Aorta (tissue), 5 donors: ENCODE measurements at places on chromosomes 5 and 9. TPM values are rescaled to one million over a fixed set of nuclear protein-coding genes. Genes with fewer than 3 reads are reported as not detected.
A peak's percentile ranks its signal among the peaks of the same experiment; 100 is the strongest.

- H3K4me3 ChIP-seq: no peak overlapping the region
- no peaks in the 10 kb centered on the region for H3K4me1 ChIP-seq
- DNase-seq: no peak
- peak overlapping the region; percentile 8 for H3K27ac ChIP-seq
- no peaks in the 10 kb centered on the region for H3K36me3 ChIP-seq
- no peaks in the 10 kb centered on the region for H3K27me3 ChIP-seq
These were observed 12.8 kb upstream of the NDFIP1 start for GRCh38 chr5:142095651-142096330.

- DNase-seq: peak; percentile 65
- no peaks in the 10 kb centered on the region for H3K27me3 ChIP-seq
- H3K4me1 ChIP-seq: no peaks in the 10 kb centered on the region
- H3K27ac ChIP-seq: no peak overlapping the region
- no peak overlapping the region for H3K4me3 ChIP-seq
- no peaks in the 10 kb centered on the region for H3K36me3 ChIP-seq
These were observed 30.5 kb downstream of the ADAMTS2 start for GRCh38 chr5:179314606-179315355.

DNA sequence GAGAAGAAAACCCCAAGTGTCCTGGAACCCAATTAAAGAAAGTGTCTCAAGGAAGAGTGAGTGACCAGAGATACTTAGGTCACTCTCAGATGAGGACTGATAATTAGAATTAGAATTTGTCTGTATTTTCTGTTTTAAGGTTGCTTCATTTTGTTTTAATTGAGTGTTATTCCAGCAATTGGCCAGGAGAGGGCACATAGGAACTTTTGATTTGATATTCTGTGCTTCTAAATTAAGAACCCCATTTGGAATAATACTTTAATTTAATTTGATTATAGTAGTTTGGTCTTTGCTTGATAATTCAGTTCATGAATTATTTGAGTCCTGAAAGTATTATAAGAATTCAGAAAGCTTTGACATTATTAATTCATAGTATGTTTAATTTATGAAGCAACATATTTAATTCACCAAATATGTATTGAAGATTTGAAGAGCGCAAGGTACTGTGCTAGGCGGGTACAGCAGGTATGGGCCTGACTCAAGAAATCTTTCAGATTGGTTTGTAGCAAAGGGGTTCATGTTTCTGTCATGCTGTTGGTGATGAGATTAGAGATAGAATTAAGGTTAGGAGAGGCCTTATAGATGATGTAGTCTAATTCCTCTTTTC is 4.9 kb downstream of the MRPL22 start:
- H3K27me3 ChIP-seq: no peaks in the 10 kb centered on the region
- H3K27ac ChIP-seq: no peak overlapping the region
- H3K4me1 ChIP-seq: no peaks in the 10 kb centered on the region

- no peaks in the 10 kb centered on the region for H3K4me1 ChIP-seq
- DNase-seq: no peak
- H3K27me3 ChIP-seq: no peaks in the 10 kb centered on the region
These were observed 56.0 kb upstream of the FAM174A start for GRCh38 chr5:100479079-100479688.

DNA sequence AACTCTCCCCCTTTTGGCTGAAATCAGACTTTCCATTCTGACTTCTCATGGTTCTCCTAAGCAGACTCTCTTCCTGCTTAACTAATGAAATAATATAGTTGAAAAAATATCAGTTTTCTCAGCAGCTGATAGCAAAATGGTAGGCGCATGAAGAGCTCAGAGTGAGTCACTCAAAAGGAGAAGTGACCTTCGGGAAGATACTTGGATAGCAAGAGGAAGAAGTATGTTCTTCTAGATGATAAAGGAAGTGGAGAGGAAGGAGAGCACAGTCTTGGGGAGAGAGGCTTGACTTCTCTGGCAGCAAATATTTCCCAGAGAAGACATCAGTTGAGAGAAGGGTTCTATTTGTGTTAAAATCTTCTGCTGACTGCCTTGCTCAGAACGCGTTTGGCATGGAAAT is 101.5 kb downstream of the TAF11L14 start:
- H3K4me1 ChIP-seq: no peaks in the 10 kb centered on the region
- no peaks in the 10 kb centered on the region for H3K27me3 ChIP-seq
- DNase-seq: no peak
- no peak overlapping the region for H3K4me3 ChIP-seq
- no peak overlapping the region for H3K27ac ChIP-seq

DNA sequence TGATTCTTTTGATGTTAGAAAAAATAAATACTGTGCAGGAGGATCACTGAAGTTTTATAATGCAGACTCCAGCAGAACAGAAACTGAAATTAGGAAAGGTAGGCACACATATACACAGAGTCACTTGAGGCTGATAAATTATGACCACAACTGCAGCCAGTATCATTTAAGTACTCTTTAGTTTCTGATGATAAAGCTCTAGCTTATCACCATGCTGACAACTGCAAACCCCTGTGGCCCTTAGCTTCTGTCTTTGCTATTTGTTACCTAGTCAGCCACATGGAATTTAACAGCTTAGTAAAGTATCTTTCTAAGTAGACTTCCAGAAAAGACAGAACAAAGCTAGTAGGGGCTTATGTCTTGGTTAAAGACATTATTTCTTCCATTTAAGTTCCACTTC is 734.8 kb upstream of the CDH6 start:
- H3K27ac ChIP-seq: no peak overlapping the region
- DNase-seq: no peak
- H3K27me3 ChIP-seq: no peaks in the 10 kb centered on the region
- no peaks in the 10 kb centered on the region for H3K36me3 ChIP-seq
- H3K4me3 ChIP-seq: no peak overlapping the region
- H3K4me1 ChIP-seq: no peaks in the 10 kb centered on the region

DNA sequence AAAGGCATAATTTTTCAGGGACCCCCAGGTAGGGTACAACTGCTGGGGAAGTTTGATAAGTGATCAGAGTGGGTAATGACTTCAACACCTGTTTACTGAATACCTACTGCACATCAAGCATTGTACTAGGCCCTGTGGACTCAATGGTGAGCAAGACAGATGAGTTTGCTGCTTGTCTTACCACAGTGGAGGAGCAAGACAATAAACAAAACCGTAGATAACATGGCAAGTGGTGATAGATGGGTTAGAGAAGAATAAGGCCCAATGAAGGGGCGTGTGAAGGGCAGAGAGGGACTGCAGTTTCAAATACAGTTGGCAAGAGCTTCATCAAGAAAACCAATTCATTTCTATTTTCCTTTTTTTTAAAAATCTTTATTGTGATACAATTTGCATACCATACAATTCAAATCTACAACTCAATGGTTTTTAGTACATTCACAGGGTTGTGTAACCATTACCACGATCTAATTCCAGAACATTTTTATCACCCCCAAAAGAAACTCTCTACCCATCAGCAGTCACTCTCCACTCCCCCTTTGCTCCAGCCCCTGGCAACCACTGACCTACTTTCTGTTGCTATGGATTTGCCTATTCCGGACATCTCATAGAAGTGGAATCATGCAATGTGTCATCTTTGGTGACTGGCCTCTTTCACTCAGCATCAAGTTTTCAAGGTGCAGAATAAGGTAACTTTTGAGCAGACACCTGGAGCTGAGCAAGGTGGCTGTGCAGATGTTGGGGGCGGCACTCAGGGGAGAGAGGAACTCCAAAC is 31.9 kb upstream of the HAND1 start:
- no peak overlapping the region for H3K4me3 ChIP-seq
- H3K27me3 ChIP-seq: no peaks in the 10 kb centered on the region
- H3K4me1 ChIP-seq: no peaks in the 10 kb centered on the region
- no peak overlapping the region for H3K27ac ChIP-seq
- no peak for DNase-seq
- H3K36me3 ChIP-seq: no peaks in the 10 kb centered on the region

- peaks cover 4% of the 10 kb centered on the region for H3K4me1 ChIP-seq
- DNase-seq: no peak
- no peaks in the 10 kb centered on the region for H3K36me3 ChIP-seq
- no peak overlapping the region for H3K4me3 ChIP-seq
These were observed 281.3 kb downstream of the ARHGAP26 start for GRCh38 chr5:143051244-143052058.

GRCh38 chr5:180811623-180812124 is 9.1 kb upstream of the MGAT1 start:
- H3K27me3 ChIP-seq: no peaks in the 10 kb centered on the region
- peaks cover 5% of the 10 kb centered on the region for H3K4me1 ChIP-seq
- H3K36me3 ChIP-seq: no peaks in the 10 kb centered on the region

GRCh38 chr9:116904165-116904564 is 217.1 kb downstream of the TRIM32 start:
- H3K4me3 ChIP-seq: no peak overlapping the region
- DNase-seq: no peak
- H3K4me1 ChIP-seq: no peaks in the 10 kb centered on the region
- H3K27ac ChIP-seq: no peak overlapping the region

- DNase-seq: no peak
- no peaks in the 10 kb centered on the region for H3K36me3 ChIP-seq
- no peaks in the 10 kb centered on the region for H3K27me3 ChIP-seq
- no peaks in the 10 kb centered on the region for H3K4me1 ChIP-seq
- H3K27ac ChIP-seq: no peak overlapping the region
- no peak overlapping the region for H3K4me3 ChIP-seq
These were observed 190.2 kb upstream of the DMRTA1 start for GRCh38 chr9:22256381-22256780.

GRCh38 chr5:54520438-54520846 is 2.9 kb downstream of the SNX18 start:
- peak; percentile 57 for DNase-seq
- H3K4me1 ChIP-seq: no peaks in the 10 kb centered on the region
- H3K4me3 ChIP-seq: peak overlapping the region; percentile 78
- H3K36me3 ChIP-seq: no peaks in the 10 kb centered on the region
- no peaks in the 10 kb centered on the region for H3K27me3 ChIP-seq

Gene DDX31
- total RNA-seq: 7.8 TPM

Gene ANGPTL2
- total RNA-seq: 36.7 TPM
